ENCODE measurements at places on chromosomes 12 and 14. TPM values are rescaled to one million over a fixed set of nuclear protein-coding genes. Genes with fewer than 3 reads are reported as not detected.

- no peak for DNase-seq
Observed at GRCh38 chr14:101502761-101503392, 58.4 kb upstream of the DIO3 start.

DNA sequence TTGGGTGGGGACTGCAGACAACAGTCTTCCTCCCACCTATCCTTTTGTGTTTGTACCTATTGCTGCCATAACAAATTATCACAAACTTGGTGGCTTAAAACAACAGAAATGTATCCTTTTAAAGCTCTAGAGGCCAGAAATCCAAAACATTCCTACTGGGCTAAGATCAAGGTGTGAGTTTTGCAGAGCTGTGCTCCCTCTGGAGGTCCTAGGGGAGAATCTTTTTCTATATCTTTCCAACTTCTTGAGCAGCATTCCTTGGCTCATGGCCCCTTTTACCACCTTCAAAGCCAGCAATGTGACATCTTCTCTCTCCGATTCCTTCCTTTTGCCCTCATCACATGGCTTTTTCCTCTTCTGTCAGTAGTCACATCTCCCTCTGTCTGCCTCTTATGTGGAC is 190.6 kb downstream of the TTC8 start:
- DNase-seq, result no peak

DNA sequence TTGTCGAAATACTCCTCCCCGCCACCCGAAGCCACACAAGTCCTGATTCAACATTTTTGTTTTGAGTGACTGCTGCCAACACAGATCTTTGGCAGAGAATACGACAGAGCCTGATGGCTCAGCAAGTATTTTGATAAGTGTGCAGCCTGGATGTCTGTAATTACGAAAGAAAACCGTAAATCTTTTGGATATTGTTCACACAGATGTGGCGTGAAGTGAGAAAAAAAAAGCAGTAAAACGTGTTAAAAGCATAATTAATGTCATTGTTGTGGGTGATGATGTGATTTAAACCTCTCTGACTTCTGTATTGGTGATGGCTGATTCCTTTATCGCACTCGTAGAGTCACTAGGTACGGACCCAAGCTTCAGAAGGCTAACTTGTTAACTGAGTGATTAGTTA is 98.7 kb downstream of the PHETA1 start:
- DNase-seq, result no peak

DNA sequence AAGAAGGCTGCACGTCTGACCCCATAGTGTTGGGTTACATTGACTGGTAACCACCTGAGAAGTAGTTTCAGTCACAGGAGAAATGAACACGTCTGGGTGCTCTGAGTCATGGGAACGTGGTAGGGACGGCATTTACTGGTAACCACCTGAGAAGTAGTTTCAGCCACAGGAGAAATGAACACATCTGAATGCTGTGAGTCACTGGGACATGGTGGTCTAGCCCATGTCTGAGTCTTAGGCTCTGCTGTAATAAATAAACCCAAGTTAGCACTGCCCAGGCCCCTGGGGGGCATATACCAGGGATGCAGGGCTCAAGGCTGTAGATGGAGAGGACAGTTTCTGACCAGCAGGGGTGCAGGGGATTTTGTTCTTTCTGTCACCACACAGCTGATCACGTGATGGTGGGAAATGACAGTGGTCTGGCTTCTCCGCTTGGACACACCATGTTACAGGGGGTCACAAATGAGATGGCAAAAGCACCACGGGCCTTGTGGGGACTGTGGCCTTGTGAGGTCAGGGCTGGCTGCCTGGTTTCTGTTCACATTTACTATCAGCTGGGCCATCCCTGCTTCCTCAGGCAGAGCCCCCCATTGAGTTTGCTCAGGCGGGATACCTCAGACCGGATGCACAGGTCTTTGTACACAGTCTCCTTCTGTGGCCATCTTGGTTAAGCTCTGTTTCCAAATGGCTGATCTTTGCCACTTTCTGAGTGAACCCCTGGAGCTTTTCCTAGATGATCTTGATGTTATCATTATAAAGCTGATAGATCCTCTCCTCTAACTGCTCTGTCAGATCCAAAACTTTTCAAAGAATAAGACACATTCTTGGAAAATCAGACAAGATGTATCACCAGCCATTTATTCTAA is 9.8 kb upstream of the C12orf42 start:
- no peak for DNase-seq

GRCh38 chr12:6276956-6277620 is 33.4 kb upstream of the PLEKHG6 start:
- DNase-seq, result no peak

DNA sequence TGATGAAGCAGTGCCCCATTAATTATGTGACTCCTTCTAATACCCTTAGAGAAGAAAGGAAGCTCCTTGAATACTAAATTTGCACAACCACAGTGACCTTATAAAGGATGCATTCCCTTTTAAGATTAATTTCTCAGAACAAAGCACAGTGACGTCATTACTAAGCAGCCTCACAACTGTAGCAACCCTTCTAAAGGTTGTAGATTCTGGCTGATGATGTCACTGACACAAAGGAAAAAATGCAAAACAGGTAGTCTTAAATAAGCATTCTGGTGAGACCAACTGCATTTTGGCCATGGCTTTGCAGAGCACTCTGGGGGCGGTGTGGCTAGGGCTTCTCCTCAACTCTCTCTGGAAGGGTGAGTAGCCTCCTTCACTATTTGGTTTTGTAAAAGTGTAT is 38.4 kb upstream of the OR4E1 start:
- no peak for DNase-seq

- DNase-seq, result no peak
Observed at GRCh38 chr14:92421751-92422150, 91.8 kb upstream of the RIN3 start.

- DNase-seq, result peak; percentile 23
Observed at GRCh38 chr12:53791735-53792326, 40.1 kb upstream of the CISTR start.

- peak; percentile 57 for DNase-seq
Observed at GRCh38 chr12:49636979-49637755, 13.8 kb downstream of the PRPF40B start.

DNA sequence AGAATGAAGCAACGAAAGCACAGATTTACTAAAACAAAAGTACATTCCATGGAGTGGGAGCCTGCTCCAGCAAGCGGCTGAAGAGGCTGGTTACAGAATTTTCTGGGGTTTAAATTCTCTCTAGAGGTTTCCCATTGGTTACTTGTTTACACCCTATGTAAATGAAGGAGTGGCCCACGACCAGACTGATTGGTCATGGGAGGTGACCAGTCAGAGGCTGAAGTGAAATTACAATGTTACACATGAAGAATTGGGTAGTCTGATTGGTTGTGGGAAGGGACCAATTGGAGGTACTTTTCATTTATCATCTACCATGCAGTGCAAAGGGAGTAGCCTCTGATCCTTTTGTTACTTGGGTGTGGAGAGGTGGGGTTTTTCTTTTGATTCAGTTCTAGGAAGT is 36.2 kb upstream of the APPL2 start:
- no peak for DNase-seq

DNA sequence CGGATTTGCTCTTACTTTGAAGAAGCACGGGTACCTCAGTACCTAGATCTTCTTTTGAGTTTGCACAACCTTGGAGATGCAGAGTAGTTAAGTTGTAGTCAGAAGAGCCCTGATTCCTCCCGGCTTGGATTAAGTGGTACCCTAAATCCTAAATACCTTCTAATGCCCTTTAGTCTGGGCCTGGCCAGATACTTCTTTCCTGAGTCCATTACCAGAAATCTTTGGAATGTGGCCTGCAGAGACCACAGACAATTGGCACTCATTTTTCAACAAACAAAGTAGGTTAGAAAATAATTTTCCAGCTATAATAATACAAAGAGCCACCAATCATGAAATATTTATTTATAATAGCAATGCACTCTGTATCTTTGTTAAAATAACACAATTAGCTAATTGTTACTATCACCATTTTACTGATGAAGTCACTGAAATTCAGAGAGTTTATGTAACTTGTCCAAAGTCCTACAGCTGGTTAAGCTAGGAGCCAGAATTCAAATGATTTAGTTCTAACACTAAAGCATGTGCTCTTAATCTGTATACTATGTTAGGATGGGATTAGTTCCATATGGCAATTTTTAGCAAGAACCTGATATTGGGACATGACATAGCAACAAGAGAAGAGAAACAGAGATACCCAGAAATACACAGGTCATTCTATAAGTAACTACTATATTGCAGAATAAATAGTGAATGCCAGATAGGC is 132.1 kb upstream of the PDZRN4 start:
- DNase-seq, result no peak

GRCh38 chr12:108586306-108586705 is 11.6 kb downstream of the TMEM119 start:
- no peak for DNase-seq

GRCh38 chr14:56351861-56352260 is 227.7 kb upstream of the TMEM260 start:
- DNase-seq, result no peak

DNA sequence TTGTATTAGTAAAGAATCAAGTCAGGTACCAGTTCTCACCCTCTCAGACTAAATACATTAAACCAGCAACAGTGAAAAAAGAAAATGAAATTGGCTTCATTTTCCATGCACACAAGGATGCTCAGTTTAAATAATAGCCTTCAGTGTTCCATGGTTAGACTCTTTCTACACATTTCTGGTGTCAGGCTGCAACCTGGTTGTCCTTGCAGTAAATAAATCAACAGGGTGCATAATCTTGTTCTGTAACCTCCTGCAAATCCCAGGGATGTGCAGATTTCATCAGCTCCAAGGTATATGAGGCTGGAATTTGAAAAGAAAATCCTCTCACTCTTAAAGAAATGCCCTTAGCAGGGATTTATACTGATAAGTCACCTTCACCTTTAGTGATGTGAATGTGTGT is 46.7 kb upstream of the BTG1 start:
- no peak for DNase-seq

GRCh38 chr12:131131077-131131807 is 177.5 kb downstream of the ADGRD1 start:
- no peak for DNase-seq

- DNase-seq, result no peak
Observed at GRCh38 chr14:74855945-74856344, 20.0 kb downstream of the PROX2 start.

GRCh38 chr12:103956509-103957027 is 9.1 kb upstream of the TDG start:
- DNase-seq, result no peak

DNA sequence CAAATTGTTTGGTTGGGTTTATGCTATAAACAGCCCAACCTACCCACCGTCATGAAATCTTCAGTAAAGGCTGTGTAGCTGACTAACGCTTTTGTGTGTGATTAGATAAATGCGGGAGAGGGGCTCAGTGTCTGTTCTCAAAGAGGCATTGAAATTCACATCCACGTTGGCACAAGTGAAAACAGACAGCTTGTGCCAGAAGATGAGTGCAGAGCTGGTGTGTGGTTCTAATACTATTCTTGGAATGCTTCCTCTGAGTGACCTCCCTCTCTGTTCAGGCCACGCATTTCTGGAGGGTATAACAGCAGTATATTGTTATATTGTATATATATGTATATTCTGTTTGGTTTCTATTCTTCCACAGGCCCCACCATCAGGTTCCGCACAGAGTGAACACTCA is 263.8 kb downstream of the APAF1 start:
- DNase-seq, result no peak

- no peak for DNase-seq
Observed at GRCh38 chr12:110137786-110138185, 13.6 kb downstream of the IFT81 start.

GRCh38 chr14:103206023-103206481 is 82.8 kb downstream of the TNFAIP2 start:
- DNase-seq, result no peak

DNA sequence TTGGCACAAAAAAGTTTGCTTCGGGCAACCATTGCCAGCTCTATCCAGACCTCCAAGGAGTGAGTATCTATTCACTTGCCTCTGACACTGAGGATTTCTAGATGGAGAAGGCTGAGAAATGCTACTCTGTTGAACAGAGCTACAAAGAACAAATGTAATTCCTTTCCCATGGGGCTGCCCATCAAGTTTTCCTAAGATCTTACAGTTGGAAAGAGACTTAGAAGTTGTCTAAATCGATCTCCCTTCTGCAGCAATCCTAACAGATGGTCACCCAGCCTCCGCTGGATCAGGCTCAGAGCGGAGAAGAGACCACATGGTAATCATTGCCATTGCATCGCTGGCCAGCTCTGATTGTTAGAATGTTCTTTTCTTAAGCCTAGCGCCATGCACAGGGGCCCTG is 110.1 kb upstream of the BCL2L14 start:
- DNase-seq, result no peak

- DNase-seq, result no peak
Observed at GRCh38 chr12:253116-253831, 9.4 kb downstream of the SLC6A13 start.

The AQP2 gene
- not detected for total RNA-seq

The CLEC4D gene
- total RNA-seq, result not detected

The OR6C2 gene
- total RNA-seq, result not detected

The CIROP gene
- not detected for total RNA-seq

The TAS2R7 gene
- not detected for total RNA-seq

The SPIC gene
- not detected for total RNA-seq

The IL26 gene
- not detected for total RNA-seq

The PIK3C2G gene
- total RNA-seq, result 0.10 TPM

The CMA1 gene
- not detected for total RNA-seq

The CLEC2D gene
- total RNA-seq, result 1.5 TPM

The GEMIN2 gene
- 61.7 TPM for total RNA-seq

The CTSG gene
- total RNA-seq, result not detected

The C1S gene
- total RNA-seq, result 21.9 TPM
